Thymus (tissue), 14 donors: ENCODE measurements at places on chromosomes 7 and 10. TPM values are rescaled to one million over a fixed set of nuclear protein-coding genes. Genes with fewer than 3 reads are reported as not detected.

SUN3 gene
- polyA plus RNA-seq: 1.3 TPM

SLC26A5 gene
- polyA plus RNA-seq: 0.07 TPM

CTAGE6 gene
- 0.27 TPM for polyA plus RNA-seq

MARVELD1 gene
- 14.2 TPM for polyA plus RNA-seq

GPER1 gene
- polyA plus RNA-seq: 3.4 TPM

ATP6V0E2 gene
- polyA plus RNA-seq: 38.9 TPM

DNA sequence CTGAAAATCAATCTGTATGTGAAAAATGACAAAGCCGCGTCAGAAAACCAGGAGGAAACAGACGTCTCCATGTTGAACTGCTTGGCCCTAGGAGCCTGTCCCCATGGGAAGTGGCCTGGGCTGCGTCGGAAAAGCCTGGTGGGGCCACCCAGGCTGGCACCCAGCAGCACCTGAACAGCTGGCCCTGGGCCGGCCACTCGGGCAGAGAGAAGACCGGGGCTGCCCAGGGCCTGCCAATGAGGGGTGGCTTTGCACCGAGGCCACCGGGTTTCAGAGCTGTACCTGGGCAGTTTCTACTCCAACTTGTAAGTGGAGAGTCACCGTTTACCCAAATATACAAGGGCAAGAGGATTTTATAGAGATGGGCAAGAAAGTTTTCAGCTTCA lies 1.1 kb upstream of the FUOM start:
- DNase-seq: no peak
